ENCODE measurements at places on chromosomes 4 and X.

GRCh38 chr4:102774254-102774653, 13.5 kb upstream of the MANBA start:
- no peak for DNase-seq

DNA sequence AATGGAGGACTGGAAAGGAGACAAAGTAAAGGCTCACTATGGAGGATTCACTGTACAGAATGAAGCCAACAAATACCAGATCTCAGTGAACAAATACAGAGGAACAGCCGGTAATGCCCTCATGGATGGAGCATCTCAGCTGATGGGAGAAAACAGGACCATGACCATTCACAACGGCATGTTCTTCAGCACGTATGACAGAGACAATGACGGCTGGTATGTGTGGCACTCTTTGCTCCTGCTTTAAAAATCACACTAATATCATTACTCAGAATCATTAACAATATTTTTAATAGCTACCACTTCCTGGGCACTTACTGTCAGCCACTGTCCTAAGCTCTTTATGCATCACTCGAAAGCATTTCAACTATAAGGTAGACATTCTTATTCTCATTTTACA, 6.8 kb downstream of the FGB start:
- no peak for DNase-seq

DNA sequence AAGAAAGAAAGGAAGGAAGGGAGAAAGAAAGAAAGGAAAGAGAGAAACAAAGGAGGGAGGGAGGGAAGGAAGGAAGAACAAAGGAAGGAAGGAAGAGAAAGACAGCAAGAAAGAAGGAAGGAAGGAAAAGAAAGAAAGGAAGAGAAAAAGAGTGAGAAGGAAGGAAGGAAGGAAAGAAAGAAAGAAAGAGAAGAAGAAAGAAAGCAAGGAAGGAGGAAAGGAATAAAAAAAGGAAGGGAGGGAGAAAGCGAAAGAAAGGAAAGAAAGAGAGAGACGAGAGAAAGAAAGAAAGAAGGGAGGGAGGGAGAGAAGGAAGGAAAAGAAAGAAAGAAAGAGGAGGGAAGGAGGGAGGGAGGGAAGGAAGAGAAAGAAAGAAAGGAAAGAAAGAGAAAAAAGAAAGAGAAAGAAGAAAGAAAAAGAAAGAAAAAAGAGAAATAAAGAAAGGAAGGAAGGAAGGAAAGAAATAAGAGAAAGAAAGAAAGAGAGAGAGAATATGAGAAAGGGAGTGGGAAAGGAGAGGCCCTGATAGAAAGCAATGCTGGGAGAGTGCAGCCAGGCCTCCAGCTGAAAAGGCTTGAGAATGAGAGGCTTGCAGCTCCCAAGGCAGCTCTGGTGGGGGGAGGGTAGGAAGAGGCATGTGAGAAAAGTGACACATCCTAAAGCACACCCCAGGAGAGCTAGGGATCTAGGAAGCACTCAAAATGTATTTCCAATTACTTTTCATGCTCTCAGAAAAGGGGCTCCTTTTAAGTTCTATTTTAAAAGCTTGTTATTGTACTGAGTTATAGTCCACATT, 134.0 kb upstream of the ZIC3 start:
- DNase-seq, result no peak

- no peak for DNase-seq
Observed at GRCh38 chr4:163804001-163804400, 309.5 kb downstream of the TMA16 start.

- no peak for DNase-seq
Observed at GRCh38 chr4:82360298-82361177, 13.3 kb downstream of the HNRNPD start.

DNA sequence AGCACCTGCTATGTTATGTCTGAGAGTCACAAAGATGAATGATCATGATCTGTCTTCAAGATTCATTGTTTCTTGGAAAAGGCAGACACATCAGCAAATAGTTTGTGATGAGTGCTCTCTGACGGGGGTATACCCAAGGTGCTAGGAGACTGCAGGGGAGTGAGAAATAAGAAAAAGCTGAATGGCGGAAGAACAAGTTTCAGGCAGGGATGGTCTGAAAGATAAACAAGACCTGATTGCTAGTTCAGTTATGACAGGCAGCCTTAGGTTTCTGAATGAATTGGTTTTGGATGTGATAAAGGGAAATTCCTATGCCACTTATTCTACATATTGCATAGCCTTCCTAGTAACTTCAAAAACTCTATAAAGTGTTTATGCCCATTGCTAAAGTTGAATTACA, 327.0 kb upstream of the DKK2 start:
- DNase-seq, result no peak

DNA sequence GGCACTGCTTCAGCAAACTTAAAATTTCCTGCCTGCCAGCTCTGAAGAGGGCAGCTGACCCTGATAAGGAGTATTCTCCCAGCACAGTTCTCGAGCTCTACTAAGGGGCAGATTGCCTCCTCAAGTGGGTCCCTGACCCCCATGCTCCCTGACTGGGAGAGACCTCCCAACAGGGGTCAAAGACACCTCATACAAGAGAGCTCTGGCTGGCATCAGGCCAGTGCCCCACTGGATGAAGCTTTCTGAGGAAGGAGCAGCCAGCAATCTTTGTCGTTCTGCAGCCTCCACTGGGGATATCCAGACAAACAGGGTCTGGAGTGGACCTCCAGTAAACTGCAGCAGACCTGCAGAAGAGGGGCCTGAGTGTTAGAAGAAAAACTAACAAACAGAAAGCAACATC, 1118.3 kb upstream of the ADGRL3 start:
- no peak for DNase-seq

GRCh38 chrX:13852001-13852695, 35.3 kb upstream of the GPM6B start:
- DNase-seq, result no peak

- DNase-seq, result no peak
Observed at GRCh38 chr4:6012200-6012599, 6.0 kb downstream of the C4orf50 start.

- DNase-seq, result no peak
Observed at GRCh38 chrX:42920752-42921151, 142.8 kb upstream of the PPP1R2C start.

DNA sequence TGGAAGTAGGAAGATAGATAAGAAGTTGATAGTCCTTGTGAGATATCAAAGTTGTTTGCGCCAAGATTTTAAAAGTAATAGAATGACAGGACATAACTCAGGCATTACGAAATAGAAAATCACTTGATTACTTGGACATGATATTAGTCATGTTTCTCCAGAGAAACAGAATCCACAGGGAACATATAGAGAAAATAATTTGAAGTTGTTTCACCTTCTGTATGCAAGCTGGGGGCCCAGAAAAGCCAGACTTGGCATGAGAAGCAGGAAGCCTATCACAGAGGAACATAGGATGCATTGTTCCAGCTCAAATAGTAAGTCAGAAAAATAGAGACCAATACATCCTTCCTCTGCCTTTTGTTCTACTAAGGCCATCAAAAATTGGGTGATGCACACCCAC, 715.9 kb downstream of the TECRL start:
- no peak for DNase-seq

DNA sequence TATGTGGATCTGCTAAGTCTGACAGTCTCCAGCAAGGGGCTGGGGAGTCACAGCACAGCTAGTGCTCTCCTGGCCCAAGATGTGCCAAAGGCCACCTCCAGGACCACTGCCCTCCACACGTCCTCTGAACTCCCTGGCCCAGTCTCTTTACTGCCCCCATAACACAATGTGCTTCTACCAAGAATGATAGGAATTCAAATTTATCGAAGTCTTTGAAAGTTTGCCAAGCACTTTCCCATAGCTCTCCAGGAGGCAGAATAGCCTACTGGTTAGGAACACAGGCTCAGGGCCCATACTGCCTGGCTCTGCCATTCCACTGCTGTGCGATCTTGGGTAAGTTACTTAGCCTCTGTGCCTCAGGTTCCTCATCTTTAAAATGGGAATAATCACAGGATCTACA, 86.7 kb downstream of the NHSL2 start:
- DNase-seq, result no peak

GRCh38 chr4:33841120-33841519, 2403.2 kb downstream of the ARAP2 start:
- DNase-seq, result no peak

DNA sequence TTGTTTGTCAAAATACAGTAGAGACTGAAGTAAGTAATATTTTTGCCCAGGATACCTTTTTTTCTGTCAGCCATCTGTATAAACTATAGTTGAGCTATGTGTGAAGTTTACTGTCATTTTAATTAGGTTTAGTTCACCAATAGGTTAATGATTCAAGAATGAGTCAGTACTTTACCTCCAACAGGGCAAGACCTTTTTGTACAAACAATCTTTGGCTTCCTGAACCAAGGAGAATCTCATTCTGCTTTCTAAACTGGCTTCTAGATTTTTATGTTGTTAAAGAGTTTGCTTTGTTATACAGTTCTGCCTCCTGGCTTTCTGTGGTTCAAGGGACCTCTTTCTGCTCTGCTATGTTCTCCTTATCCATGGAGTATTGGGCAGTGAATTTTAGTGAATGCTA, 412.0 kb upstream of the NR3C2 start:
- DNase-seq, result no peak

DNA sequence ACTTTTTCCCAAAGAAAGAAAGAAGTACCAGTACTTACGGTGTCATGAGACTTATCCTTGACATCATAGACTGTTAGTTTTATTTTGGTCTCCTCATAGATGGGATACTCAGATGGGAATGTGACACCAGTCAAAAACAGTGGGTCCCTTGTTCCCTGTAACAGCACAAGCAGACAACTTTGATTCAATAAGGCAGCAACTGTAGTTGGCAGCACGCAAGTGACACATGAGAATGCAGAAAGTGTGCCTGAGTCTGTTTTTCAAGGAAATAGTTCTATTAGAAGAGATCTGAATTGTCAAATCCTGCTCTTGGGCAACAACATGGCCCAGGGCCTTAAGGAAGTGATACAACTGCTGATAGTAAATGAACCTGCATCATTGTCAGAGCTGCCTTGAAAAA, 443.2 kb downstream of the INPP4B start:
- DNase-seq, result no peak
